ENCODE measurements at places on chromosomes 3 and 15.

DNA sequence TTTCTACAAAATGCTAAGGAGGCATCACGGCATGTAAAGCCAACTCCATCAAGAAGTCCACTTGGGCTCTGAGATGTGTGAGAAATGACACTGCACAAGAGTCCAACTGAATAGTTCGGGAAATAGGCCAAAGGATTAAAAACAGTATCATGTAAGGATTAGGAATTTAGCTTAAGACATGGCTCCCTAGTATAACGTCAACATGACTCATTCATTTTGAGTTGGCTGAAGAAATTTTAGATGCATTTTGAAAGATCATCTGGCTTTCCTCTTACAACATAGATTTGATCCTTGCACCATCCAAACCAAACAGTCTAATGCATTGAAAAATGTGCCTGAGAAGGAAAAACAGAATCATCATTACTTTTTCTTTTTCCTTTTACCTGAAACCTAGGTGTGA is 109.3 kb upstream of the MME start:
- DNase-seq, result no peak

DNA sequence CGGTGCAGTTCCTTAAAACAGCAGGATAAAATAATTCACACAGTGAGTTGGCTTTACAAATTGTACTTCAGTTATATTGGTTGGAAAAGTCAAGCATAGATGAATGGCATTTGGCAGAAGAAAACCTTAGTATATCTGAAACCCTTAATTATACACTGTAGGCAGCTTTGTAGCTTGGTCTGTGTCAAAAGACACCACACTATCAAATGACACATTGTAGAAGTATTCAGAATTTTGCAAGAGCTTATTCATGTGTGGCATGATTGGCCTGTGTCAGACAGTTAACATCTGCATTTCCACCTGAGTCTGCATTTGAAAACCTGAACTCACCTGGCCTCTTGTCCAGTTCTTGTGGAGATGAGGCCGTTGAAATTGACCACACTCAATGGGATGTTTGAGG is 13.8 kb downstream of the TMEM266 start:
- DNase-seq, result no peak

DNA sequence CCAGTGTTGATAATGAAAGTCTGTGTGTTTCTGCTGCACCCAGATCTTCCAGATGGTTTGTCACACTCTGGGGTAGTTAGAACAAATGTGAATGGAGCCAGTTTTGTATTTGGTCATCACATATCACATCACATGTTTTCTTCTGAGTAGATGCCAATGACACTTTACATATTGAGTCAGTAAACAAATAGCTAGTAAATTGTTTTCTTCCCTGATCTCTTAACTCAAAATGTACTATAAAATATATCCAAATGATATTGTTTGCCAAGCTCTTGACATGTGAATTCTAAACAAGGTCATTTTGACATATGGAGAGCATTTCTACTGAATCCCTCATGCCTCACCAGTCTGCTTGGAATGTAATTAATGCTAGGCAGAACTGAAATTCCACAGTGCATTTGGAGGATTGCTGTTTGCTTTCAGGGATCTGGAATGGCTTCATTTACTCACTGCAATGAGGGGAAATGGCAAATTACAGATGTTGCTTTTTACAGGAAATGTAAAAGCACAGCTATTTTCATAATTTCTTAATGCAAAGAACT is 45.0 kb downstream of the PDHB start:
- DNase-seq, result no peak

DNA sequence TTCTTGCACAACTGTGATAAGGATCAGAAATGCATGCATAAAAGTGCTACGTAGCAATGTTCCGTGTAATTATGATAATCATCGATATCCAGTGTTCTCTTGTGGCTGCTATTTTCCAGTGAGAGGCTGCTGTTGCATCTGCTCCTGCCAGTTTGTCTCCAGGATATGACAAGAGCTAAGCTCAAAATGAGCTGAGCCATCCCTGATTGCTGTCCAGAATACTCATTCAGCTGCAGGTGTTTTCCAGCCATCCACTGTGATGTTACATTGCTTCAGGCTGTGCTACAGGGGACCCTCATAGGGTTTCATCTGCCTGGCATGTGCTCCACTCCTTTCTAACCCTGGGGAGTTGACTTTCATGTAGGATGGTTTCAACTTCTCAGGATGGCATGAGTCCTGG is 976.0 kb downstream of the ROBO1 start:
- DNase-seq, result no peak

DNA sequence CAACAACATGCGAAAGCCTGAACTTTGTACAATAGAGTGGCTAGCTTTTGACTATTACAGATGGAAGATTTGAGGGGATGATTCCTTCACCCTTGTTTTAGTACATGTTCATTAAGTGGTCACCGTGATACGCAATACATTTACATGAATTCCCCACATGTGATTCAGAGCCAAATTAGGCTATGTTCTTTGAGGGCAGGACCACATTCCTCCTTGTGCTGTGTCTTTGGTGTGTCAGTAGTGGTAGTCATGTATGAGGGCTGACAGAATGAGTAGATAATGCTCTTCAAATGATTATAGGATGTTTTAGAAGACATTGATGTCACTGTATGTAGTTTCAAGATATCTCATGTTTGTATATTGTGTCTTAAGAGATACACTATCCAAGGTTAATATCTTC is 12.1 kb downstream of the PTPRG start:
- DNase-seq, result no peak

DNA sequence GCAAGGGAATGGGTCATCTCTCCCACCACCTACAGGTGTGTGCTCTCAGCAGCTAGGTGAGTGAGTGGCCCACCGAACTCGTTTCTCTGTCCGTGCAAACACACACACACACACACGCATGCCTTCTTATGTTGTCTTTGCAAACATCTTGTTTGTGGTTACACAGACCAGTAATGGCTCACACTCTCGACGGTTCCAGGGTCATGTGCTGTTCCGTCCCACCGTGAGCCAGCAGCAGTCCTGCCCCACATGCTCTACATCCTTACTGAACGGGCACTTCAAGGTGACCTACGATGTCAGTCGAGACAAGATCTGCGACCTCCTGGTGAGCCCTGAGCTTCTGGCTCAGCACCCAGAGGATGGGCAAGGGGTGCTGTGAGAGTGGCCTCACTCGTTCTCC is 4.3 kb downstream of the ITIH1 start:
- DNase-seq, result no peak

DNA sequence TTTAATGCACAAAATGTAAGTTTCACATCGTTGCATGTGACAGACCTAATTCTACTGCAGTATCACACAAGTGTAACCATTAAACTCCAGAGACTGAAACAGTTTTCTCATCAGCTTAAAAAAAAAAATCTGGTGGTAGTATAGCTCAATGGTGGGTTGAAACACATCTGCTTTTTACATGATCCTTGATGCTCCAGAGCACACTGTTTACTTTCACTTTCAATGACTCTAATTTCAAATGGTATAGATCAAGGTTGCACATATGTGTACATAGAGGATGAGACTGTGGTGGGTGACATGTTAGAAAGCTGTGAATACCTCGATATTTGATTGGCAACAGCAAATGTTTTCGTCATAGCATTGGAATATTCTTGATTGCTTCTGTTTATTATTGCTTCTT is 22.4 kb downstream of the MCTP2 start:
- no peak for DNase-seq

- no peak for DNase-seq
Observed at GRCh38 chr3:74447221-74447620, 167.2 kb downstream of the CNTN3 start.

GRCh38 chr3:47098910-47099309 is 65.0 kb downstream of the SETD2 start:
- DNase-seq, result no peak

GRCh38 chr3:187725224-187725623 is 20.0 kb downstream of the BCL6 start:
- no peak for DNase-seq

- DNase-seq, result no peak
Observed at GRCh38 chr3:13501521-13501920, 21.4 kb downstream of the HDAC11 start.

DNA sequence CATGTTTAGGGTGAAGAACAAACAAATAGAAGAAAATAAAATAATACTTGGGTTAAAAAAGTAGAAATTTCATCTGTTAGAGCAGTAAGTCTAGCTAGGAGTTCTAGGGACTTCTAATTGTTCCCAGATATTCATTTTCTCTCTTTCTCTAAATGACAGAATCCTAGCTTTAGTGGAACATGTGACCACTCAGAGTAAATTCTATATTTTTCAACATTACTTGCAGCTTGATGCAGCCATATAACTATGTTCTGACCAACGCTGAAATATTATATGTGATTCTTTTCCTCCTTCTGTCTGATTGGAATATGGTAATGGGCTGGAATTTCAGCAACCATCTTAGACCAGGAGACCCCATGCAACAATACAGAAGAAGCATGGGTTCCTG is 8.1 kb downstream of the PTX3 start:
- no peak for DNase-seq

DNA sequence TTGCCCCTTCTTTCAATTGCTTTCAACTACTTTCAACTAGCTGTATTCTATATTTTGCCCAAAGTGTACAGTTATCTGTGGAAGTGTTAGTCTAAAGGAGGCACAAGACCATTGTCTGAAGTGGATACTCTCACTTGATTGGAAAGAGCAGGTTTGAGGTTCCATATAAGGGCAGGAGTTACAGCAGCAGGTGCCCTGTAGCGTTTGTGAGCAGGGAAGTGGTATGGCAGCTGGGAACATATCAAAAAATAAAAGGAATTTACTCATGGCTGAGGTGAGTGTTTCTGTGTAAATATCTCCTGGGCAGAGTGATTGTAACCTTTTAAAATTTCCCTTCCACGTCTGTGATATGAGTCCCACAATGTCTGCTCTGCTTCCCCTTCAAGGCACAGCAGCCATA is 38.5 kb upstream of the DNAJC13 start:
- DNase-seq, result no peak

DNA sequence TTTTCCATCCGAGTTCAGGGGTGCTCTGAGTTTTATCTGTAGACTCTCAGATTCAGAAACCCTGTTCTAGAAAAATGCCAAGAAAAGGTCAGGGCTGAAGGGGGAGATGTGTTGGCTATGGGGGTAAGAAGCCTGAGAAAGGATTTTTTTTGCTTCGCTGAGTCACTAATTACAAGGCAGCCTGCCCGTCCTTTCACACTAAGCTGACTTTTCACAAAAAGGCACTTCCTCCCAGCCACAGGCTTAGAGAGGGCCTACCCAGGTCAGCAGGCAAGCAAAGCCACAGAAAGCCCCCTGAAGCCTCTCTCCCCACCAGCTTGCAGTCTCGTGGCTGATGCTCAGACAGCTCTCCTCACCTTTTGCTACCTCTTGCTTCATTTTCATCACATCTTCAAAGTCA is 192.6 kb upstream of the PRICKLE2 start:
- no peak for DNase-seq

GRCh38 chr3:151901644-151902285 is 28.3 kb downstream of the SUCNR1 start:
- DNase-seq, result no peak

- no peak for DNase-seq
Observed at GRCh38 chr15:67022587-67023105, 42.8 kb upstream of the SMAD3 start.

GRCh38 chr3:142095841-142096240 is 53.5 kb downstream of the TFDP2 start:
- no peak for DNase-seq

DNA sequence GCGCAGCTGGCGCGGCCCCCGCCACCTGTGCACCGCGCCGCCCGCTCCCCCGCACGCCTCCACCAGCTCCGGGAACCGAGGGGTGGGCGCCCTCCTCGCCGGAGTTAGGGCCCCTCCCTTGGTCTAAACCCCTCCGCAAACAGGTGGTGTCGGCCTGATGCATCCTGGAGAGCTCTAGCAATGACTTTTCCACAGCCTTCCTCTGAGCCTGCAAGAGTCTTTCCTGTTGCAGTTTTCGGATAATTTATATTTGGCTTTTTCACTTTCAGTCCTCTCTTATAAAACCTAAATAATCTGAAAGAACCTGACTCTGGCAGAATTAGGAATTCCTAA is 334 bp upstream of the IGSF11 start:
- no peak for DNase-seq

GRCh38 chr3:133880886-133881455 is 14.7 kb downstream of the RAB6B start:
- DNase-seq, result no peak

- no peak for DNase-seq
Observed at GRCh38 chr3:194117104-194117845, 18.7 kb upstream of the HES1 start.

- peak; percentile 52 for DNase-seq
Observed at GRCh38 chr15:24954783-24955530, at the start of the genes SNRPN and SNURF. SNRPN (plus strand) TSS chr15:24954987; CDS start chr15:24974454, 19,467 bp downstream. SNURF (plus strand) TSS chr15:24954987; CDS start chr15:24955049, 62 bp downstream.

- no peak for DNase-seq
Observed at GRCh38 chr15:85031086-85031943, 49.7 kb downstream of the PDE8A start.

GRCh38 chr3:187286467-187287059 is 5.0 kb downstream of the MASP1 start:
- DNase-seq, result no peak

DNA sequence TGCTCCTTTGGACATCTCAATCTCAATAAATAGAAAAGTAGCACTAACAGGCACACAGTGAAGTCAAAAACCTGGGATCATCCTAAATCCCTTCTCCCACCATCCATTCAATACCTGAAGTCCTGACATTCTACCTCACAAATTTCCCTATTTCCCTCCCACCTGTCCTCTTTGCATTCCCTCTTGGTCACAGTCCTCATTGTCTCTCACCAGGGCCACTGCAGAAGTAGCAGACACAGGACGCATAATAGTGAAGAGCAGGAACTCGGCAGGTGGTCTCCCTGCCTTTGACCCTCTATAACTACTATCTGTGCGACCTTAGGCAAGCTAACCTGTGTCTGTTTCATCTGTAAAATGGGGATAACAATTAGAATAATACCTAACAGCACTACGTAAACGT is 2.3 kb downstream of the THOC7 start:
- DNase-seq, result no peak

DNA sequence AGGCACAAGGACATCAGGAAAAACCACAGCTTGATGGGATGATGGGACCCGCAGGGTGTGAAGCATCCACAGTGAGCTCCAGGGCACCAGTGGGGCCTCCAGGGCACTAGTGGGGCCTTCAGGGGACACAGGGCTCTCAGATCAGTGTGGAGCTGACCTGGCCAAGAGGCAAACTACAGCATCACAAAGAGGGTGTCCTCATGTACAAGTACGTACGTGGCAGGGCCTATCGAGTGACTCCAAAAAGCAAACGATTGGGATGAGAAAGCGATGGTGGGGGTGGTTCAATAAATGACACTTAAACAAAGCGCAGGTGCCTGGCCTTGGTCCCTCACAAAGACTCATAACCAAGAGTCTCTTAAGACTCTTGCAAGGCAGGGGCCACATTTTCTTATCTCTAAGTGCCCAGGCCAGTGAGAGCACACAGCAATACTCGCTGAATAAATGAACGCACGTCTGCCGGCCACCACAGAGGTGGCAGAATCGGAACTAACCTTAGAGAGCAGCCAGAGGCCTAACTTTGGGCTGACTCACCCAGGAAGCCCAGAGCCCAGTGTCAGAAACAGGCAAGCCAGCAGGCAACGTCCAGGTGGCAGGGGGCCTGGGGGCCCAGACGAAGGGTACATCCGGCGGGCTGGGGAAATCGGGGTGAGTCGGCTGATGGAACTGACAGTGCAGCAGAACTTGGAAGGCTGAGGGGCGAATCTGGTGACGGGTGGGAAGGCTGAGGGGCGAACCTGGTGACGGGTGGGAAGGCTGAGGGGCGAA is 8.7 kb downstream of the PCSK6 start:
- no peak for DNase-seq

- no peak for DNase-seq
Observed at GRCh38 chr3:104916971-104917370, 449.7 kb upstream of the ALCAM start.

- no peak for DNase-seq
Observed at GRCh38 chr15:70171256-70171886, 73.7 kb upstream of the TLE3 start.

GRCh38 chr3:48507256-48508061 is 3.5 kb upstream of the SHISA5 start:
- DNase-seq, result peak; percentile 80

Measured in CD4-positive, alpha-beta T cell (primary cell).